Endothelial cell (in vitro differentiated cells): ENCODE measurements at places on chromosomes 16 and 17.

DNA sequence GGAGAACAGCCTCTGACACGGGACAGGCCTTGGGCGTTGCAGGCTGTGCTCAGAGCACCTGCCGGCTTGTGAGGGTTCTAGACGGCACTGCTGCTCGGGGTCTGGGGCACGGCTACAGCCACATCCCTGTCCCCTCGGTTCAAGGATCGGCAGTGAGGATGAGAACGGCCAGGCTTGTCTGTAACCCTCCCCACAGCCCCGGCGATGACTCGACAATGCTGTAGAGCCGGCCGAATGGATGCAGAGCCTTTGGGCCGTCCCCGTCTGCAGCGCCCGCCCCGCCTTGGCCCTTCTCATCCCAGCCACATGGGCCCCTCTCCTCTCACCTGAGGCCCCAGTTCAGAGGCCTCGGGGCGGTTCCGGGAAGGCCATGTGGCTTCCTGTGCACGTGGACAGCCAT lies 49.0 kb upstream of the METRNL start:
- no peak for DNase-seq

DNA sequence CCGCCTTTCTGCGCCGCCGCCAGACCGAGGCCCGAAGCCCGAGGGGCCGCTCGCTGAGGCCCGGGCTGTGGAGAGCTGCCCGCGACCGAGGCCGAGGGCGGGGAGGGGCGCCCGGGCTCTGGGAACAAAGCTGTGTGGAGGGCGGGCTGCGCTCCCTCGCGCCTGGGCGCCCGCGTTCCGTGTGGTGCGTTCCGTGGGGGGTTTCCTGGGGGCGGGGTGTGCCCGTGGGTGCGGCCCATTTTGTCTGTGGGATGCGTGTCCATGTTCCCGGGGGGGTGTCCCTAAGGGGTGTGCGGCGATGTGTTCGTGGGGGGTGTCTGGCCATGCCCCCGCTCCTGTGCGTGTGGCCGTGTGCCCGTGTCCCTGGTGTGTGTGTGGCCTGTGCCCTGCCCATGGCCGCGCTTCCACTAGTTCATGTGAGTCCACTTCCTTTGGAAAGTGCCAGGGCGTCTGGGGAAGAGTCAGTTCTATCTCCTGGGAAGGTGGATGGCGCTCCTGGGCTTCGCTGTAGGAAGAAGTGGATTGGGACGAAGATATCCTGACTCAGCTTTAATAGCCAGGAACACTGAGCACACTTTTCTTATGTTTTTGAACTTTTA lies 520 bp downstream of the JPT2 start:
- DNase-seq = peak; percentile 34

DNA sequence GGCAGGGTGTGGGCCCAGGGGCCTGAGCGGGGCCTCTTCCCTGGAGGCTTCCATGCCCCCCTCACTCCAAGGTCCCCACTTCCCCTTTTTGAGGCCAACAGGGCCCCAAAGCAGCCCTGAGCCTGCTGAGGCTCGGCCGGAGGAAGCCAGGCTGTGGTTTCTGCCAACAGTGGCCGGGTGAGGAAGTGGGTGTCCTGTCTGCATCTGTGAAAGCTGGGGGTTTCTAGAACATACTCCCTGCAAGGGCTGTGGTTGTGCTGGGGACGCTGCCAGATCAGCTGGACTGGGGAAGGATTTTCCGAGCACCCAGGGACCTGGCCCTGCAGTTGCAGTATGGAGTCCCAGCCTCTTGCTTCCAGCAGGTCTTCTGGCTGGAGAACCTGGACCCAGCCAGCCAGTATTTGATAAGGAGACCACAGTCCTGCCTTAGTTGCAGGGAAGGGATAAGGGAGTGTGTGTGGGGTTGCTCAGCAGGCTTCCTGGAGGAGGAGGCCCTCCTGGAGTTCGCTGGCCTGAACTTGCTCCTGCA lies 15.7 kb downstream of the ADCY7 start:
- no peak for DNase-seq

GRCh38 chr16:48452991-48453760 lies 68.0 kb upstream of the SIAH1 start:
- DNase-seq = no peak

- DNase-seq = no peak
These were observed 29.8 kb upstream of the RASD1 start for GRCh38 chr17:17525956-17526355.

- no peak for DNase-seq
These were observed 14.2 kb upstream of the MPHOSPH6 start for GRCh38 chr16:82184213-82184612.

GRCh38 chr16:85536411-85537330 lies 76.5 kb upstream of the GSE1 start:
- DNase-seq = no peak

DNA sequence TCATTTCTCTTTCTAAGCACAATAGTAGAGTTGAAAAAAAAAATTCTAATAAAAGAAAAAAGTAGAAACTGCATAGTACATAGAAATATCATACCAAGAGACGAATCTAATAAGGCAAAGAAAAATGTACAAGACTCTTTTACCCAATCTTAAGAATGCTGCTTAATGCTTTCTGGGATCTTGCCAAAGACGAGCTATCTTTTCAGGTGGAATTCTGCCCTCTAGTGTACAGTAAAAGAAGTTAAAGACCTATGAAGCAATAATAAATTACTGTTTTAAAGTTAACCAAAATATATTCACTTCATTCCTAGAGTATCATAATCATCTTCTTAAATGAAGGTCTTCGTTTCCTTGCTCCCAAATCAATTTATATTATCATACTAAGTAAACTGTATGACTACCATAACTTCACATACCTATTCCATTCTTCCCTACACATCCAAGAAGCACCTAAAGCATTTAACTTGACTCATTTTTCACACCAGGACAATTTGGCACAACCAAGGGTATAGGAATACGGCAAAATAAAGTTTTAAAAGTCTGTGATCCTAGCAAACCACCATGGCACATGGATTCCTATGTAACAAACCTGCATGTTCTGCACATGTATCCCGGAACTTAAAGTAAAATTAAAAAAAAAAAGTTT lies 47.7 kb downstream of the CFDP1 start:
- no peak for DNase-seq

GRCh38 chr16:67779256-67780014 lies 26.9 kb downstream of the RANBP10 start:
- no peak for DNase-seq

DNA sequence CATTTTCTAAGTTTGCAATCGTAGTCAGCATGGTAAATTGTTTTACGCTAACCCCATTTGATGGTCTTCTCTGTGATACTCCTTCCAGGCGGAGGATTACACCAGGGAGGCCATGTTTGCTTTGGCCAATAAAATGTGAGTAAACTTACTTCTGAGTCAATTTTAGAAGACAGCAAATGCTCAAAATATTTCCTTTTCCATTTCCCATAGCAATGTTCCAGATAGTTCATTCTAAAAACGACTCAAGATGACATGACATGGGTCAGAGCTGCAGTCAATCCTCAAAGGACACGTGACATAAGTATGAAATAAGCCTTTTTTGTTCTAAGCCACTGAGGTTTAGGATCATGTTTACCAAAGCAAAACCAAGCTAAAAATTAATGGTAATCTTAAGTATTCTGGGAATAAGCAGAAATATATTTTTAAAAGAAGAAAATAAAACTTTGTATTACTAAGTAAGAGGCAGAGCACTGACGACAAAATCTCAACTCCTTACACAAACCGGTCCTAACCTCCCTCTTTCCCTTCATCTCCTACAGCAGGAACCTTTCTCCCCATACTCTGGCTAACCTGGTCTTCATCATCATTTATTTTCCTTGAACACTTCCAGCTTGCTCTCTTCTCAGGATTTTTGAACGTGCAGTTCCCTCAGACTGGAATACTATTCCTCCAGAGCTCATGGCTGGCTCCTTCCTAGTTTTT lies 266.2 kb downstream of the CEP112 start:
- no peak for DNase-seq

DNA sequence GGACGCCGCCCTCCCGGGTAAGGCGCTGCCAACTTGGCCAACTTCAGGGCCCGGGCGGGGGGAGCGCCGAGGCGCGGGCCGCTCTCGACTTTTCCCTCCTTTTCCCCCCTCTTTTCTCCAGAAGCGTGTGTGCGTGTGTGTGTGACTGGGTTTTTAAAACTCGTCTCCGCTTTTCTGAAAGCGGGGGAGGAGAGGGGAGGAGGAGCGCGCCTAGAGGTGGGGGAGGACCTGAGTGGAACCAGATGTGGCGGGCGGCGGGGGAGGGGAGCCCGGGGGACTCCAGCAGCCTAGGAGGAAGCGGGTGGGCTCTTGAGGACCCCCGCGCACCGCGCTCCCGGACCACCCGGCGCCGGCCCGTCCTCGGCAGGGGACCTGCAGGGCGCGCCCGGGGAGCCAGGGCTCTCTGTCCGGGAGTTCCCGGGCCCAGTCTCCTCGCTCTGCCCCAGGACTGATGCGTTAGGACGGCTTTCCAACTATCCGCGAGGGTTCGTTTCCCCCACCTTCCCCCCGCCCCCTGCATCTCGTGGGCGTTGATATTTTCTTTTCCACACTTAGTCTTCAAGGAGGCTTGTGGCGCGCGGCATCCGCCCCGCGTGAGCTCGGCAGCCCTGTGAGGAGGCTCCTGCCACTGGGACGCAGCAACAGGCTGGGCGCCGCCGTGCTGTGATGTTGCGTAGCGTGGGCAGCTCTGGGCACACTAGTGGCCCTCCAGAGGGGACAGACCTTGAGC lies 599 bp downstream of the MRC2 start:
- DNase-seq = no peak
